ENCODE measurements at places on chromosomes 4 and X. TPM values are rescaled to one million over a fixed set of nuclear protein-coding genes. Genes with fewer than 3 reads are reported as not detected.

- H3K27ac ChIP-seq, result no peak overlapping the region
- H3K4me1 ChIP-seq, result peaks cover 10% of the 10 kb centered on the region
- no peak for DNase-seq
- H3K4me3 ChIP-seq, result no peak overlapping the region
- no peaks in the 10 kb centered on the region for H3K36me3 ChIP-seq
Observed at GRCh38 chr4:153506341-153507309, 40.5 kb downstream of the TMEM131L start.

DNA sequence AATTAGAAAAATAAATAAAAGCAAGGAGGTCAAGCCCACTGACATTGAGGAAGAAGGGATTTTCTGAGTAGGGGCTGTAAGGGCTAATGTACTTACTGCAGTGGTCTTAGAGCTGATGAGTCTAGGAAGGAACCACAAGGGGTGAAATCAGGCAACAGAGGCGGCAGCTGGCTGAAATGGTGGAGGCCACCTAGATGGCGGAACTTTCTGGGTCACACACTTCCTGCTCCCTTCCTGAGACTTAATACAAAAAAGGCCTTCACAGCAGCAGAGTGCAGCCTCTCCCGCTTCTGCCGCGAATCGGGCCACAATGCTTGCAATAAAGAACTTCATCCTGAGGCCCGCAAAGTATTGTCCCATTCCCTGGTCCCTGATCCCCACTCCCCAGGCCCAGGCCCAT, 15.4 kb downstream of the SNX12 start:
- no peak overlapping the region for H3K27ac ChIP-seq
- H3K4me3 ChIP-seq, result no peak overlapping the region
- no peaks in the 10 kb centered on the region for H3K4me1 ChIP-seq
- DNase-seq, result no peak
- H3K27me3 ChIP-seq, result no peaks in the 10 kb centered on the region

DNA sequence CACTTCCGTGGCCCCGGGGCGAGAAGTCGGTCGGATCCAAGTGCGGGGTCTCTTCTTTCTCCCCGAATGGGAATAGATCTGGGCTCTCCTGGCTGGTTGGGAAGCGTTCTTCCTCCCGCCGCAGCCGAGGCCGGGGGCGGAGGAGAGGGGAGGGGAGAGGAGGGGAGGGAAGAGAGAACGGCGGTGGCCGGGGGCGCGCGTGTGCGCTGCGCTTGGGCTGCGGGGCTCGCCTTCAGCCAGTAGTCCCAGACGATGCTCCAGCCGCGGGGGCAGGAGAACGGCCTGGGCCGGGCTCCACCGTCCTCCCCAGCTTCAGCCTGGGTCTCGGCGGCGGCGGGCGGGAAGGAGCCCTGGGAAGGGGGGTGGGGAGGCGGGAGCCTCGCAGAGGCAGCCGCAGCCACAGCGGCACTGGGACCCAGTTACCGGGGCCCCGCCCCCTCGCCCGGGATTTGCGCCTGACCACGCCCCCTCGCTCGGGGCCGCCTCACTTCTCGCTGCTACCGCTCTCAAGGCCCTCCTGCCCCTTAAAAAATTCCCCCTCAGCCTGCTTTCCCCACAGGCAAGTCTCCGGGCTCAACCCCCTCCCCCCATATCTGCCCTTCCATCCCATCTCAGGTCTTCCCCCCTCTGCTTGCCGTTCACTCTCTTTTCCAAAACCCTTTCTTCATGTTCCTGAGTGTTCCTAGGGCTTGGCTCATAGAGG, at the start of gene FGD1:
Gene FGD1 (minus strand): TSS at position 421 of the 703 bp plus-strand sequence. CDS start 802 bp downstream, outside the sequence.
- no peaks in the 10 kb centered on the region for H3K4me1 ChIP-seq
- peak; percentile 35 for DNase-seq
- peaks cover 2% of the 10 kb centered on the region for H3K27me3 ChIP-seq
- peak within 1 kb of the TSS; percentile 59 for H3K27ac ChIP-seq
- peak within 1 kb of the TSS; percentile 49 for H3K4me3 ChIP-seq
- no peaks in the 10 kb centered on the region for H3K36me3 ChIP-seq

- H3K36me3 ChIP-seq, result no peaks in the 10 kb centered on the region
- DNase-seq, result no peak
- H3K4me3 ChIP-seq, result no peak overlapping the region
- no peaks in the 10 kb centered on the region for H3K27me3 ChIP-seq
- H3K4me1 ChIP-seq, result no peaks in the 10 kb centered on the region
- no peak overlapping the region for H3K27ac ChIP-seq
Observed at GRCh38 chrX:9610771-9611392, 146.0 kb downstream of the TBL1X start.

DNA sequence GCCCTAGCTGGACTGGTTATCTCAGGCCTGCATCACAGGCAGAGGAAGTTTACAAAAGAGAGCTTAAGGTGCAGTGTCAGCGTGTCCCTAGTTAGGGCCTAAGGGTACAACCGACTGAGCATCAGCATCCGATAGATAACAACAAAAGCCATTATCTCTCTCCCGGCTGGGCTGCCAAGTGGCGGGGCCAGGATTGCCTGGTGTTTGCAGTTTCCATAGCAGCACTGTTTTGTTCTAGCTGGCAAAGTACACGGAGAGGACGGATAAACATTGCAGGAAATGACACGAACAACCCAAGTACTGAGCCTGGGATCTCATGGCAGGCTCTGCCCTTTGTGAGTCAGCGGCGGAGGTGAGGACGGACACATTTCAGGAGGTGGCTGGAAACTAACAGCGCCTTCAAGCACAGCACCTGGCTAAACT, 104.7 kb upstream of the NOCT start:
- peak overlapping the region; percentile 52 for H3K27ac ChIP-seq
- H3K27me3 ChIP-seq, result no peaks in the 10 kb centered on the region
- no peak overlapping the region for H3K4me3 ChIP-seq
- peak; percentile 55 for DNase-seq
- H3K4me1 ChIP-seq, result peaks cover 7% of the 10 kb centered on the region

GRCh38 chrX:11113731-11114130, 2.6 kb downstream of the HCCS start:
- DNase-seq, result no peak
- no peak overlapping the region for H3K27ac ChIP-seq
- H3K4me3 ChIP-seq, result no peak overlapping the region
- H3K27me3 ChIP-seq, result no peaks in the 10 kb centered on the region

The RRH gene
- total RNA-seq, result not detected

The PRDM8 gene
- total RNA-seq, result 3.5 TPM

Measured in tibial nerve (tissue), 4 donors.